Prostate gland (tissue), 2 donors: ENCODE measurements at places on chromosomes 2 and 18.

DNA sequence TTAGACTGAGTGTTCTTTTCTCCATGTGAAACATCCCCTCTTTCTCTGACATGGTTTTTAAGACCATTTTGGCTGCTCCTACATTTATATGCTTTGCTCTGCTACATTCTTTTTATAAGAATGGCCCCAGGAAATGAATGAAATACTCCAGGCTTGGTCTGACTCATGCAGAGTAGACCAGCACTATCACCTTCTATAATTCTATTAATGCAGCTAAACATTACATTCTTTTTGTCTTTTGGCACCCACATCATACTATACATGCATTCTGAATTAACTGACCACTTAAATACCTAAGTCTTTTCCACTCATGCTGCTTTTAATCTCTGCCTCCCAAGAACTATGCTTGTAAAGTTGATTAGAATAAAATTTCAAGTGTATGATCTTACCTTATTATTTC, 94.1 kb downstream of the AAK1 start:
- DNase-seq, result no peak

- no peak for DNase-seq
These were observed 49.1 kb downstream of the CCDC195 start for GRCh38 chr2:224666951-224667553.

DNA sequence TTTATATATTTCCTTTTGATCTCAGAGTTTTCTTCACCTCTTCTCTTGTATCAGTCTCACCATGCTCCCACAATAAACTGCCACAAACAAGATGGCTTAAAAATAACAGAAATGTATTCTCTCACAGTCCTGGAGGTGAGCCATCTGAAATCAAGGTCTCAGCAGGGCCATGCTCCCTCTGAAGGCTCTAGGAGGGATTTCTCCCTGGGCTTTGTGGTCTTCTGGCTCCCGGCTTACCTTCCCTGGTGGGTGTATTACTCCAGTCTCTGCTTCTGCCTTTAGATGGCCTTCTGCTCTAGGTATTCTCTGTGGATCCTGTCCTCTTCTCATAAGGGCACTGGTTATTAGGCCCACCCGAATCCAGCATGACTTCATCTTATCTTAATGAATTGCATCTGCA, 994.7 kb upstream of the POU3F3 start:
- no peak for DNase-seq

DNA sequence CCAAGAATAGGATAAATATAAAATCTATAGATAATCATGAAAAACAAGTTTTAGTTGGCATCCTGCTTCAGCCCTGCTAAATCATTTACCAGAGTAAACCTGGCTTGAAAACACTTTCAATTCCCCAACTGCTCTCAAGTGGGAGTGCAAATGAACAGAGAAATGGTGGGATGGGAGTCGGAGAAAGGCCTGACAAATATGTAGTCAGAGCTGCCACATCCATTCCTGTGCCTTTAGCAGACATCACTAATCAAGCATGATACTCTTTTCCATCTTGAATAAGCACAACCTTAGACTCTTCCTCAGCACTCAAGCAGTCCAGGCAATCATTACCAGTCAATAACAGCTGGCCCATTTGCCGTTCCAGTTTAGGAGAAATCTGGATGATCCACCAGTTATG, 101.3 kb downstream of the ANKRD44 start:
- no peak for DNase-seq

- DNase-seq, result no peak
These were observed 53.2 kb downstream of the SMAD7 start for GRCh38 chr18:48897531-48897930.

- DNase-seq, result no peak
These were observed 167.8 kb upstream of the VRK2 start for GRCh38 chr2:57878866-57879210.

GRCh38 chr18:30999186-30999585, 43.4 kb downstream of the DSC3 start:
- no peak for DNase-seq

DNA sequence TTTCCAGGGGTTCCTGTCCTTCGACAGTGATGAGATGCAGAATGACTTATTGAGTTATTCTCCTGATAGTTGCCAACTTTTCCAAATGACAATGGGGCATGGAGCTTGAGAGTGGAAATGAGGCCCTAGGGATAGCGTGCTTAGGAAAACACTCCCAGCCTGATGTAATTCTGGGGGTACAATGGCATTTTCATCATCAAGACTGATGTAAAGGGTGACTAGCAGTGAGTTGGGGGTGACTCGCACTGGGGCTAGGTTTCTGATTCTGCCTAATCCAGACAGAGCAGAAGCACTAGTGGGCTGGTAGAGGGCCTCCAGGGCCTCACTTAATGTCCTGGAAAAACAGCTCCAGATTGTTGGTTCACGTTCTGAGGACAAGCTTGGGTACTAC, 34.0 kb upstream of the IL37 start:
- no peak for DNase-seq

DNA sequence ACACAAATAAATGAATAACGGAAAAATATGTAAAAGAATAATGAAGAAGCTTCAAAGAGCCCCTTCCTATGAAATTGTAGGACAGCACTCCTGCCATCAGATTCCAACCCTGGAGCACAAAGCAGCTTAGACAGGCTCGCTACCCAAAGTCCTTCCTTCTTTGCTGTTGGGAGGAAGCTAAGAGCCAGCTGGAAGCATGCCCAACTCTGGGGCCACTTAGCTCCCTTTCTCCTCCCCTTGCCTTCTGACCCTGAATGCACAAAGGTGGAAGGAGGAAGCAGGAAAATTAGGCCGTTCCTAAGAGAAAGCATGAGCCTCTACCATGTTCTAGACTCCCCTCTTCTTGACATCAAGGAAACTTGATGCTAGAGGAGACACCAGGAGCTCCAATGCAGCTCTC, 700.8 kb downstream of the RNF144A start:
- no peak for DNase-seq

DNA sequence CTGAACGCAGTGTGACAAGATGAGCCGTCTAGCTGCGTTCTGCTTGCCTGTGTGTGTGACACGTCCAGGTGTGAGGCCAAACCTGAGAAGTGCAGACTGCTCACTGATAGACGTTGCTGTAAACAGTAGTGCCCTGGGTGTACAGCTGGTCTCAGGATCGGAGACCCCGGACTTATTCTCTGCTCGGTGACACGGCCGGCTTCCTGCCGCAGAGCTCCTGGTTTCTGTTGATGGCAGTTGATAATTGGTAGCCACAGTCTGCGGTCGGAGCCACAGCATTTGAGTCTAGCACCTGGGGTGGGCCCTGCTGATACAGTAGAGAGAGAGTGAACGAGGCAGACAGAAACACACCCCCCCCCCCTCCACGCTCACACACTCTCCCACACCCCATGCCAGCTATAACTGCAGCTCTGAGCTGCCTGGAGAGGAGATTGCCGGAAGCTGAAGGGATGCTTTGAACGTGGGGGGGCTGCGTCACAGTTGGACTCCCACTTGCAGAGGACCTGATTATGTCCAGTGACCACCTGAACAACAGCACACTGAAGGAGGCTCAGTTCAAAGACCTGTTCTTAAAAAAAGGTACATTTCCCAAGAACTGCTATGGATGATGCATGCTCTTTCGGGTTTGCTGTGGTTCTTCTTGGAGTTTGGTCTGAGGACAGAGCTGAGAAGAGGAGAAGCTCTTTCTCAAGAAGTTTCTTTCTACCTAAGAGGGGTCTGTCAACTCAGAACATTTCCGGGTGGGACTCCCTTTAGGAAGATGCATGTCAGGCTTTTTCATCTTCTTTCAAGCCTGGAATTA, 114.0 kb downstream of the FAM210A start:
- no peak for DNase-seq

- DNase-seq, result no peak
These were observed 13.1 kb downstream of the NXPH2 start for GRCh38 chr2:138767101-138767500.

- no peak for DNase-seq
These were observed 33.1 kb downstream of the RDH14 start for GRCh38 chr2:18527326-18527725.

DNA sequence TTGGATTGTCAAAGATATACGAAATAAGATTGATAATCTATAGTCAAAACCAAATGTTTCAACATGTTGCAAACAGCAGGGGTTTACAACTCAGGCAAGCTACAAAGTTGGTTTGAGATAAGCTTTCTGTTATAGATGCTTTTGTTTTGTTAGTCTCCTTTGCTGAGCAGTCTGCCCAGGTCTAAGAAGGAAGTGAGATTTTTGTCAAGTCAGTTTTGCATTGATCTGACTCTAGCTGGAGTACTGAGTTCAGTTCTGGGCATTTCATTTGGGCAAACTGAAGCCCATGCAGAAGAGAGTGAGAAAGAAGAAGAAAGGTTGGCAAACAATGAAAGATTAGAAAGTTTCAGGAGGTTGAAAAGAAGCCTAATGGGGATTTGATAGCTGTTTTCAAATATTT, 983.0 kb upstream of the SLC39A10 start:
- no peak for DNase-seq

DNA sequence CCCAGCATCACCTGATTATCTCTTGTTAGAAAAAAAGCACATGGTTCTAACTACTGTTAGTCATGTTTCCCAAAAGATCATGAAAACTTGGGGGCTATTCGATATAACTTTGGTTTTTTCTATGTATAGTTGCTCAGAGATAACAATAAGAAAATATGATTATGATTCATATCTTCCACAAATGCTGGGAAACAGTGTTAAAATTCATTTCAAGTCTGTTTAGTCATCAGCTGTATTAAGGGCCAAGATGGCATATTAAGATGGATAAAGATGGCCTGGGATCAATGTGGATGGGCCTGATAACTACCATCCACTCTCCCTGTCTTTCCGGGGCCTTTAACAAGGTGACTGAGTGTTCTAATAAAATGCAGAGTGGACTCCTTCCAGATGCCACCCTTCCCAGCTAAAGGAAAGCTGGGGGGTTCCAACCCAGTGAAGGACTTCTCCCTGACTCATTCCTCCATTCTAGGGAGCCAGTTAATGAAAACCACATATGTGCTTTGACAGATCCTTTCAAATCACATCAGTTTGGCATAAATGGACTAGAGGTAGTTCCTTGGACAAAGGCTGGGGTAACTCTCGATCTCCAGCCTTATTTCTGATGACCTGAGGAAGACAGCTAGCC, 221.6 kb downstream of the VAPA start:
- no peak for DNase-seq

GRCh38 chr2:70962885-70963878, 15.2 kb upstream of the ANKRD53 start:
- no peak for DNase-seq

DNA sequence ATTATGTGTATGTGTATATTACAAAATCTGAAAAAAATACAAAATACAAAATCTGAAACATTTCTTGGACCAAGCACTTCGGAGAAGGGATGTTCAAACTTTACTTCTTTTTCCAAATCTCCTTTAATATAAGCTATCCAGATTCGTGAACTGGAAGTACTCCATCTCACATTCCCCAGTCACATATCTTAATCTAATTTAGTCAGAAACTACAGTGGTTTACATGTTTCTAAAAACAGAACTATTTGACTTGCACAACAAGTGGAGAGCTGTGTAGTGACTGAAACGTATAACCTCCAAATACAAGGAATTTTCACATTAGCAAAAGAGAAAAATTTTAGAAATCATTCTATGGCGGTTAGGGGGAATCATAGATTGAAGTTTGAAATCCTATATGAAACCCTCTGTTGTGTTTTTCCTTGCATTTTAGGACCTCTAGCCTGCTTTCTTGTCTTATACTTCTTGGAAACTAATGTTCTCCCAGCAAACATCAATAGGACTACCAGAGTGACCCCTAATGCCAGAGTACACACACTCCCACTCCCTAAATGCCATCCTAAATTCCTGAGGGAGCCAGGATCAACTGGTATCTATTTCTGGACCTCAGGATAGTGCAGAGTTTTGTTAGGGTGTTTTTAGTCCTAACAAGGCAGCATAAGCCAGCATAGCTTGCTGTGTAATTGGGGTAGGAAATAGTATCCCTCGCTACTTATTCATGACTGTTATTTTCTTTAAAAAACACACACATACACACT, 30.2 kb upstream of the ROCK1 start:
- no peak for DNase-seq
